ENCODE measurements at places on chromosomes 2 and 18.

- DNase-seq: no peak
Observed at GRCh38 chr2:39703181-39703872, 37.6 kb downstream of the TMEM178A start.

GRCh38 chr2:10614124-10614523 is 75.7 kb downstream of the NOL10 start:
- no peak for DNase-seq

DNA sequence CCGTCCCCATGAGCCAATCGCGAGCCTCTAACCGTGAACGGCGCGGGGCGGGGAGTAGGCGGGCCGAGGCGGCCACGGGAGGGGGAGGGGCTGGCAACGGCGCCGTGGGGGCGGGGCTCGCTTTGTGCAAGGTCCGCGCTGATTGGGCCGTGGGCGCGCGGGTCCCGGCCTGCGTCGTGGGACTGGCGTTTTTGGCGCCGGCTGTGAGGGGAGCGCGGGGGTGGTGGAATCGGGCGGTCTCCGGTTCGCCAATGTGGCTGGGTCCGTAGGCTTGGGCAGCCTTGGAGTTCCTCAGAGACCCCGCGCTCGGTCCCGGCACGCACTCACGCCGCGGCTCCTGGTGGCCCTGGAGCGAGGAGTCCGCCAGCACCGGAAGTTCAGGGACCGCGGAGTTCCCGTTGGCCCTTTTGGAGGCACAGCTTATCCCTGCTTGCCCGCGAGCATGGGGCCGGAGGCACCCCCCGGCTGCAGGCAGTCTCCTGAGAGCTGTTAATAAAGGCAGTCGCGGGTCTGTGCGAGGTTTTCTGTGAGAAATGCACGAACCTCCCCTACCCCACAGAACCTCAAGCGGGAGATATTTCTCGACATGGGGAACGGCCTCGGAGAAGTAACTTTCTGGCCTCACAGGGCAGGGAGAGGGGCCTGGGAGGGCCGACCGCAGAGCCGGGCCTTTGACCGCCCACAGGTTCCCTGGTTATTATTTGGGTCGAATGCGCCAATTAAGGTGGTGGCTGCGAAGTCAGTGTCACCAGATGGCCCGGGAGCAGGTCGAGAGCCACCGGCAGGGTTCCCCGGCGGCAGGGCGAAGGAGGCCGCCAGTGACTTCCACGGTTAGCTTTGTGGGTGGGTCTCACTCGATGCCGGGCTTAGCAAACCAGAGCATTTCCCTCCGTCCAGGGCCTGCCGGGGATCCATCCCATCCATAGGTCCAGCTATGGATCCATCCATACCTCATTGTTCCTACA is 574 bp upstream of the NCL start:
- peak; percentile 99 for DNase-seq

- DNase-seq: no peak
Observed at GRCh38 chr2:177204417-177204816, 8.2 kb upstream of the HNRNPA3 start.

DNA sequence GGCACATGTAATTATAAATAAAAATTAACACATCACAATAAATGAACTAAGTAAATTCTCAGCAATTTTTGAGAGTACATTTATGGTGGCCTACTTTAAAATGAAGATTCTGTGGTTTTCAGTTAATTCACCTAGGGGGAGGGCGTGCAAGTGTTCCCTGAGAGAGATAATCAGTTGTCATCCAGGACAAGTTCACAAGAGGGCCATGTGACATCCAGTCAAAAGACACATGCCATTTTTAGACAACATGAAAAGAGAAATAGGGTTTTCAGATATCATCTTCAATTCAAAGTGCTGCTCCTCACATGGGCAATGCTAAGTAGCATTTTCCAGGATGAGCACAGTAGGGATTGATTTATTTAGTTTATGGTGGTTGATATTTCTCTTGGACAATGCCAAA is 393.7 kb downstream of the STK39 start:
- no peak for DNase-seq

GRCh38 chr2:26564121-26564644 is 77.0 kb downstream of the CIB4 start:
- DNase-seq: no peak

DNA sequence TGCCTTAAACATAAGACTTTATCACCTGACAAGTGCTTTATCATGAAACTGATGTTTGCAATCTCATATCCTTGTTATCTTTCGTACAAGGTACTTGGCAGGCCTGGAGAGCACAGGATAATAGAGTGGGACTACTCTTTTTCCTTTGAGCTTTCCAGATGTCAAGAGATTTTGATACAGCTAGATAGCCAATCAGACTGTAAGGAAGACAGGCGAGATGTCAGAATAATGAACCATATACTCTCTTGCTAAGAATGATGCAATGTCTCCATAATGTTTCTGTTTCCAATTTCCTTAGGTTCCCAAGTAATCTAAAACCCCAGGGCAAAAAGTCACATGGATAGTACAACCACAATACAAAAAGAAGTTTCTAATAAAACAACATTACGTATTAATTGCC is 313.1 kb downstream of the PDE11A start:
- no peak for DNase-seq
